Activated CD4-positive, alpha-beta T cell treated with anti-CD3 and anti-CD28 coated beads, Interleukin-2, amount 50 U/mL, for 24 hours (primary cell): ENCODE measurements at places on chromosomes 12 and 14.

GRCh38 chr12:46693518-46693917 is 132.3 kb downstream of the SLC38A4 start:
- DNase-seq: no peak

DNA sequence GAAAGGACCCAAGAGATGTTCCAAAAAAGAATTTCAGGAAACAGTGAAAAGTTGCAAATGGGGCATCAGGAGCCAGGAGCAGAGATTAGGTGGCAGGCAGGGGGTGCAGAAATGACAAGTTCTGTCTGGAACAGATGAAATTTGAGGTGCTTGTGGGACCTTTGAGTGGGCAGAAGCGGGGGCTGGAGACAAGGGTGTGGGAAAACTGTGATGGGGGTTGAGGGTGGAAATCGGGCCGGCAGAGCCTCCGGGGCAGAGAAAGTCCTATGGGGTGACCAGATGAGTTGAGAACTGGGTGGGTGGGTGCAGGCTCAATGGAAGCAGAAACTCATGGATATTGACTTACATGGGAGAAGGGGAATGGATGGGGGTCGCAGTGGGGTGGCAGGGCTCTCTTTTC is 1.6 kb upstream of the NR4A1 start:
- DNase-seq: no peak

DNA sequence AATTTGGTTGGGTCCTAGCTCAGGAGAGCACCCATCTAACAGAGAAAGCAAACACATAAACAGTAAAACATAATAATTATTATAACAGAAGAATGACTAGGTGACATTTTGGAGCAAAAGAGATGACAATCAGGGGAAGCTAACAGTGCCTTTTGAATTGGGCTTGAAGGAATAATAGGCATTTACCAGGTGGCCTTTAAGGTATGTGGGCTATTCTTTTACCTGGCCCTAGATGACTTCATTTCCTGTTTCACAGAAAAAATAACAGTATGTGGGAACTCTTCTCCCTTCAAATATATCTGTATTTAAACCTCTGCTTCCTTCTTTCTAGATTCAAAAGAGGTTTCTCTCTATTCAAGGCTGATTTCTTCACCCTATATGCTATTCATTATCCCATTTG is 3.8 kb downstream of the IRAK4 start:
- DNase-seq: no peak

GRCh38 chr14:21518725-21519124 is 7.4 kb downstream of the SALL2 start:
- DNase-seq: no peak

- DNase-seq: no peak
These were observed 26.7 kb downstream of the ELK3 start for GRCh38 chr12:96220902-96221301.

DNA sequence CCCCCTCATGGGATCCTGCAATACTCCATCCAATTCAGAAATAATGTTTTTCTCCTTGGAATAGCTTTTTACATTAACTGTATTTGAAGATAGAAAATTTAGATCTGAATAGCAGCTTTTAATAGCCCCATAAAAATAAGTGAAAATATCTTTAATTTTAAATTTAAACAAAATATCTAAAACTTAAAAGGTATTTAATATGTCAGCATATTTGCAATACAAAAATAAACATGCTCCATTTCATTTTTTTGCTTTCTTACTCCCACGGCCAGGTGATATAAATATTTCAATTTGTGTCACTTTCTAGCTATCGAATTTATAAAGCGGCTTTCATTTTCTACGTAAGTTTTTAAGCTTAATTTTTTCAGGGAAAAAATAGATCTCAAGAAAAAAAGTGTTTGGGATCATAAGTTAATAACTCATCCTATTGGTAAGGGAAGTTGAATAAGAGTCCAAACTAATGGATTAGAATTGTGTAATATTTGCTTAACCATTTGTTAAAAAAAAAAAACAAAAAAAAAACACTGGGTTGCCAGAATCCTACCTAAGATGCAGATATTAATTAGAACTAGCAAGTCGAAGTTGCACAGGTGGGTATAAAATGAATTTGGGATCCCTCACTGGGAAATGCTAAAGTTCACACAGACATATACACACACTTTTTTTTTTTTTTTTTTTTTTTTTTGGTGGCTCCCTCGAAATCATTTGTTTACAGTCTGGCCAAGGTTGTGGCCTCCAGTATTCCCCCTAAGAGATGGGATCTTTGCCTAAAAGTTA is 47.6 kb downstream of the PPP2R5C start:
- no peak for DNase-seq

- no peak for DNase-seq
These were observed 82.7 kb downstream of the BCL11B start for GRCh38 chr14:99189201-99189801.

DNA sequence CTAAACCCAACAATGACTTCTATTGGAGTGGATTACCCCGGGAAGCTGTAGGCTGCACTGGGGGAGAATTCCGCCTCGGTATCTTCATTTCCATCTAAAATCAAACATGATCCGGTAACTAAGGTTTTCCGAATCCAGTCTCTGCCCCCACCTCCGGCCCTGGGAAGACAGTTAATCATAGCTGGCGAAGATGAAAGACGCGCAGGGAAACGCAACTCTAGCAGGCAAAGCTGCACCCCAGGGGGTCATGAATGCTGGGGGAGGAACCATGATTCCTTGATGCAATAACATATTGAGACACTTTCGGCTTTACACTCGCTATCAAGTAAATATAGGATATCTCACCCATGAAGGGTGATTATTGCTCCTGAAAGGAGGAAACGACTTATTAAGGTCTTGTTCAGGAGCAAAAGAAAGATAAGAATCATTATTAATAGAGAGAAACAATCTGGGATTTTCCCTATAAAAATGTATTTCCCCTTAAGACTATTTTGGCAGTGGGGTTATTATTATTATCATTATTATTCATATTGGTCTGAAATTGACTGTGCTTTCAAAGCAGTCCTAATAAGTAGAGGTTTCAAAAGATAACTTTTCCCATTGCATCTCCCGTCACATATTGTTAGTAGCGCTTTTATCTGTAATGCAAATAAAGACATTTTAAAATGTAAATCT is 614.9 kb downstream of the VRK1 start:
- DNase-seq: no peak

- no peak for DNase-seq
These were observed at the start of gene IFNG for GRCh38 chr12:68159681-68160304. TSS of gene IFNG (minus strand) at chr12:68159740. CDS start at chr12:68159615, 125 bp downstream.

DNA sequence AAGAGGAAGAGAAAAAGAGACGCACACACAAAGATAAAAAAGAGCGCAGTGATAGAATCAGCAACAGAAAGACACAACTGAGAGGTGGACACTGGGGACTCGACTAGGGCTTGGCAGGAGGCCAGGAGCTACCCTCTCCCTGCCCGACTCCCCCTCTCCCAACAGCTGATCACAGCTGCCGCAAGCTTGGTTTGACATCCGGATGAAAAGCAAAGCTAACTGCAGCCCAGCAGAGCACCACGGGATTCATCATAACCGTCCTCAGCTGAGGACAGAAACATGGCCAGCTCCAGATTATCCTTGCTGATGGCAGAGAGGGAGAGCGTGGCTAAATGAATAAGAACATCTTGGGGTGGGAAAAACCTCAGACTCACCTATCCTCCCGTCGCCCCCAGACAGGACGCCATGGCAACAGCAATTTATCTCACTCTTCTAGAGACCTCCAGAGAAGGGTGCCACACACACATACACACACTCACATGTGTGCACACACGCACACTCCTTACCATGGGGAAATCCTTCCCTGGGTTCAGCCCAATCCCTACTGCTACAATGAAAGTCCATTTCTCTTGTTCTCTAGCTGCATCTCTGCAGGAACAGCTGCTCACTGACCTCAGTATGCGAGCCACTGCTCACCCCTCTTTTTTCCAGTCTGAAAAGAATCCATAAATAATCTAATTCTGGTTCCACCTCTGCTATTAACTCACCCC is 135.3 kb downstream of the NTF3 start:
- DNase-seq: no peak

DNA sequence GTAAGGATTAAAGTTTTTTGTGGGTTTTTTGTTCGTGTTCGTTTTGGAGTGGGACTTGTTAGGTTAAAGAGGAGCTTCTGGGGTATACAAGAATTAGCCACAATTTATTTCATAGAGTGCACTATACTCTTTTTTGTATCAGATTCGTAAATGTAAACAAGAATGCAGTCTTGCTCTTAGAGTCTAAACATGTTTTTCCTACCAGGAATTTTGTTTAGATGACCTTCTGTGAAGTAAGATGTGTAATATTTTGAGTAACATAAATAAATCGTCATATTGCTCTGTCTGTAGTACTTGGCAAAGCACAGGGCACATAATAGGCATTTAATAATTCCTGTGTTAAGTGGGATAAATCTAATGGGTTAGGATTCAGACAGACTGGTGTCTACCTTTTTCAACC is 9.6 kb downstream of the CNOT2 start:
- no peak for DNase-seq

DNA sequence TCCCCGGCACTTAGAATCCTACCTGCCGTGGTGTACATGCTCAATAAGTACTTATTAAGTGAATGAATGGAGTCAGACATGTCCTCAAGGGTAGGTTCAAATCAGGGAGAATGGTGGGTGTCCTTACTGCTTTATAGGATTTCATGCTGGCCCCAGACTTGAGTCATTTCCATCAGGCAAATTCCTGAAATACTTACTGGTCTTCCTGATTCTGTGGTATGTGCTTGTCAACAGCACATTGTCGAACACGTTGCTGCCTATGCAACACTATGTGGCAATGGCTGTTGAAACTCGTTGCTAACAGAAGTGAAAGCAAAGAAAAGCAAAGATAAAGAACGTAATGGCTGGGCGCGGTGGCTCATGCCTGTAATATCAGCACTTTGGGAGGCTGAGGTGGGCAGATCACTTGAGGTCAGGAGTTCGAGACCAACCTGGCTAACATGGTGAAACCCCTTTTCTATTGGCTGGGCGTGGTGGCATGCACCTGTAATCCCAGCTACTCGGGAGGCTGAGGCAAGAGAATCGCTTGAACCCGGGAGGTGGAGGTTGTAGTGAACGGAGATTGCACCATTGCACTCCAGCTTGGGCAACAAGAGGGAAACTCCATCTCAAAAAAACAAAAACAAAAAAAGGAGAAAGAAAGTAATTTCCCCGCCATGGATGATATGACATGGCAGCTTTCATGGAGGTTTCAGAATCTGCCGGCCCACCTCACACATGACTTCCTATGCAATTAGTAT is 214.9 kb downstream of the ZFP36L1 start:
- DNase-seq: no peak

- peak; percentile 18 for DNase-seq
These were observed 8.9 kb downstream of the ANG start for GRCh38 chr14:20697273-20698017.

DNA sequence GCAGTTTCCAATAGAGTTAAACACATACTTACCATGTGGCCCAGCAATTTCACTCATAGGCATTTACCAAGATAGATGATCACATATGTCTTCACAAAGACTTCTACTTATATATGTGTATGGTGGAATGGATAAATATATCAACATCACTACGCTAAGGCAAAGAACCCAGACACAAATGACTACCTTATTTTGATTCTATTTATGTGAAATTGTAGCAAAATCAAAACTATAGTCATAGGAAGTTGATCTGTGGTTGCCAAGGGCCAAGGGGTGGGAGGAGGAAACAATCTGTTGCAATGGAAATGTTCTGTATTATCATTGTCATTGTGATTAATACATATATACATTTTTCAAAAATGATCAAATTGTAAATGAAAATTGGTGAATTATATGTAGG is 47.7 kb upstream of the ANP32D start:
- DNase-seq: no peak

DNA sequence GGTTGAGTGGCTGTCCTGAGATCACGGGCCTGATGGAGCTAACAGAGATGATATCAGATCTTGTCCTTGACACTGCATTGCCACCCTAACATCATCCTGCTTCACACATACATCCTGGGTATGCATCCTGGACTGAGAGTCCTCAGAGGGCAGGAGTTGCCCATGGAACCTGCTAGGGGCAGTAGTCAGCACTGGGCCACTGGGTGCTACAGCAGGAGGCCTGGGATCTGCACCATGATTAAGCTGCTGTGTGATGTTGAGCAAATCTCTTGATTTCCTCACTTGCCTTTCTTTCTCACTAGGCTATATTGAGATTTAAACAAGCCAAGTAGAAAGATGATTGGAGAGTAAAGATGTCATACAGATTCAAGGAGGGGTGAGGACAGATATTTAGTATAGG is 22.1 kb upstream of the EIF4B start:
- no peak for DNase-seq

DNA sequence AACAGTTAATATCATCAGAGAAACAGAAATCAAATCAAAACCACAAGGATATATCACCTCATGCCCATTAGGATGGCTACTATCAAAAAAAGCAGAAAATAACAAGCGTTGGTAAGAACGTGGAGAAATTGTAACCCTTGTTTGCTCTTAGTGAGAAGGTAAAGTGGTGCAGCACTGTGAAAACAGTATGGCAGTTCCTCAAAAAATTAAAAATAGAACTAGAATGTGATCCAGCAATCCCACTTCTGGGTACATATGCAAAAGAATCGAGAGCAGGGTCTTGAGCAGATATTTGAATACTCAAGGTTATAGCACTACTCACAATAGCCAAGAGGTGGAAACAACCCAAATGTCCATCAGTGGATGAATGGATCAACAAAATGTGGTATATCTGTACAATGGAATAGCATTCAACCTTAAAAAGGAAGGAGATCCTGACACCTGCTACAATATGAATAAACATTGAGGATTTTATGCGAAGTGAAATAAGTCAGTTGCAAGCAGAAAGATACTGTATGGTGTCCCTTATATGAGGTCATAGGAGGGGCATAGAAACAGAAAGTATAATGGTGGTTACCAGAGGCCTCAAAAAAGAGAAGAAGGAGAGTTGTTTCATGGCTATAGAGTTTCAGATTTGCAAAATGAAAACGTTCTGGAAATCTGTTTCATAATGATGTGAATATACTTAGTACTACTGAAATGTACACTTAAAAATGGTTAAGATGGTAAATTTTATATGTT is 131.0 kb upstream of the EEA1 start:
- no peak for DNase-seq
